Hypothalamus (tissue), 51 donors: ENCODE measurements at places on chromosomes 2 and 18.

DNA sequence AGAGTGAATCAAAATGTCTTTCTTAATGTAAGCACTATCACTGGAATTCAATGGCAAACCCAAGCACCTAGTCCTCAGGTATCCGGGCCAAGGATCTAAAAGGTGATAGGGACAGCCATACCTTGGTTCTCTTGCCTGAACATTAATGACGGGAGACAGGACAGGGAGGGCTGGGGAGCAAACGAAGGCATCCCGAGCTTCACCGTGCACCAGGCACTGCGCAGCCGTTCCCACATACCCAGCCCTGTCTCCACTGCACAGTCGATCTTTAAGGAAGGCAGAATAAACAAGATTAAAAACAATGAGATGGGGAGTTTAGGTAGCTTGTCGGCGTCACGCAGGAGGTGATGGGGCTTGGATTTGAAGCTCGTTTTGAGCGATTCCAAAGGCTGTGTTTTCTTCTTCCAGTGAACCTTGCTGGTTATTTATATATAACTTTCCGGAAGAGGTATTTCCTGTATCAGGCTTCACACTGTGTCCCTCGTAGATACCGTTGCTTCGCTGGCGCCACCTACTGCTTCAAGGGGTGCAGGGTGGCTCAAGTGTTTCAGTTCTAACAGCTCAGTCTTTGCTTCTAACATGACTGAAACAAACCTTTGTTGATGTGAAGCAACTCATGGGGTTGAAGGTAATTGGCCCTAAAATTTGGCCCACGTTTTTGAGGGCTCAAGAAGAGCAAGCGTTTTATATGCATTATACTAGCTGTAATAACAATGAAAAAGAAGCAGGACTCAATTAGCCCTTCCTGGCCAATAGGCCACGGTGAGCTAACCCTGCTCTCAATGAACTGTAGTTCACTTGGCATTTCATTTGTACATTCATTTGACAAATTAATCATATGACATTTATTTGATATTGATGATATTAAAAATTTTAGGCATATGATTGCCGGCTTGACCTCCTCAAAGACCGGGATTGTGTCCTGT lies 77.4 kb downstream of the DCDC2C start:
- no peak for DNase-seq

DNA sequence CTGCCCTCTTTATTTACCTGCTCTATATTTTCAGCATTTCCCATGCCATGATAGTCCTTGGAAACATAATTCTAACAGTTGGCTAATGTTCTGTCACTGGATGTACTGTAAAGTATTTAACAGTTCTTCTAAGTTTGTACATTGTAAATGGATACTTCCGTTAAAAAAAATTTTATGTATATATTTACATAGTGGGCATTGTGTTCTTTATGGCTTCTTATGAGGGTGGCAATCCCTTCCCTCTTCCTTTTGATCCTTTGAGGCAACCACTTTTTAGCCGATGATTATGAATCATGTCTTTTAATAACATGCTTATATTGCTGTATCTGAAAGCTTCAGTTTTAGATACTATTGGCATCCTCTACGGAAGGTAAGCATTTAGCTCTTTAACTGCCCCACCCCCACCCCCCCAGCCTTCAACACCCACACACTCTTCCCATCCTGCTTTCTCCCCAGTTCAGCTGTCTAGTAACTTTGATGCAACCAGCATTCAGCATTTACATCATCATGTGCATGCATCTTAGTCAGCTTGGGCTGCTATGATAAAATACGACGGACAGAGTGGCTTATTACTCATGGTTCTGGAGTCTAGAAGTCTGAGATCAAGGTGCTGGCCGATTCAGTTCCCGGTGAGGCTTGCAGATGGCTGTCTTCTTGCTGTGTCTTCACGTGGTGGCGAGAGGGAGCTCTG lies 21.0 kb upstream of the EDAR start:
- no peak for DNase-seq

- no peak for DNase-seq
These were observed 375.8 kb downstream of the INSIG2 start for GRCh38 chr2:118464046-118464445.

GRCh38 chr18:10726198-10727068 lies 200.6 kb downstream of the NAPG start:
- no peak for DNase-seq

GRCh38 chr18:58580623-58581022 lies 48.3 kb downstream of the ALPK2 start:
- no peak for DNase-seq

DNA sequence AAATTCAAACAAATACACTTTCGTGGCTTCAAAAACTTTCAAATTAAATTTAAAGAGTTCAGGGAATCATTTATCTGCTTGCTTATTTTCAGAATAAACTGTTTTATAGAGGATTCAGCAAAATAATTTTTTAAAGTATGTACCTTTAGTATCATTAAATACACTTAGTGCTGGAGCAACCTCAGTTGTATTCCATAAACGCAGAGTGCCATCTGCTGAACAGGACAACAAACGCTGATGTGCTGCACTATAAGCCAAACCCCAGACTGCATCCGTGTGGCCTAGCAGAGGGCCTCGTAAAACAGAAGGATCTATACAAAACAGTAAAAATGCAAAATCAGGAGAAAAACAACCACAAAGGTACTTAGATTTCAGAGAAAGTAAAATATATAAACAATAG lies 108.6 kb downstream of the STRN start:
- DNase-seq, result no peak

DNA sequence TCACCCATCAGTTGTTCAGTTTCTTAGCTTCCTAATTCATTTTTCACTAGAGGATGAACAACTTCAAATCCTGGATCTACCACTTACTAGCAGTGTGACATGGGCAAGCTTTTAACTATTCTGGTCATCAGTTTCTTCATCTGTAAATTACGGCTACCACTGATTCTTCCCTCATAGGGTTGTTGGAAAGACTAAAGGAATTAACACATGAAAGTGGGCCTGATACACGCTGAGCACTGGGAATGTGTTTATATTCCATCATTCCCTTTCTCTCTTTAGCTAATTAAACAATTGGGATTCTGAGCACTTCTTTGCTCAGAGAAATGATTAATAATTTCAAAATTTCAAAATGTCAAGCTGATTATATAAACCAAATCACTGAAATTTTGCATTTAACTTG lies 862.3 kb upstream of the GCFC2 start:
- DNase-seq, result no peak

GRCh38 chr18:70287731-70288130 lies 1.1 kb upstream of the SOCS6 start:
- no peak for DNase-seq

- DNase-seq, result no peak
These were observed 4.0 kb upstream of the BIN1 start for GRCh38 chr2:127110985-127111384.

GRCh38 chr2:181152701-181153100 lies 172.3 kb downstream of the UBE2E3 start:
- no peak for DNase-seq

- DNase-seq, result no peak
These were observed 72.2 kb downstream of the XRCC5 start for GRCh38 chr2:216181351-216181750.

DNA sequence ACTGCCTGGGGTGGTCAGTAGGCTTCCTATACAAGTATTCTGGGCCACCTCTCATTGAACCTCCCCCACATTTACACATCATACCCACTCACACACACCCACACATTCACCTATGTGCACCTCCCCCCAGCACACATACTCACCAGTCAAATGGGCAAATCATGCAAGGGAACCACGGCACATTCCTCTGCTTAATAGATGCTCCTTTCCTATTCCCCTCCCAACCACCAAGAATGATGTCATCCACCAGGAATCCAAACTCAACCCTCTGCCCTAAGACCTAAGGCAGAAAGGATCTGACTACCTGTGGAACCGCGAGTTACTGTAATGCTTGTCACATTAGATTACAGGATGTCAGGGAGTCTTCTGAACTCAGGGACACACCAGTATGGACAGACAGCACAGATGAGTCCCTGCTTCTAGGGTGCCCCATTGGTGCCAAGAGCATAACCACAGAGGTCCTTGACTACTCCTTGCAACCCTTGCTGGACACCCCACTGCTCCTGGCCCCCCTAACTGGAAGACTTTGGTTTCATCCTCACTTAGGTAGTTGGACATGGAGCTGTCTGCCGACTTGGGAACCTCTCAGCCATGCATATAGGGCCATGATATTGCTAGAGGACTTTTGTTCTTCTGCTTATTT lies 21.5 kb upstream of the CAB39 start:
- DNase-seq, result no peak

DNA sequence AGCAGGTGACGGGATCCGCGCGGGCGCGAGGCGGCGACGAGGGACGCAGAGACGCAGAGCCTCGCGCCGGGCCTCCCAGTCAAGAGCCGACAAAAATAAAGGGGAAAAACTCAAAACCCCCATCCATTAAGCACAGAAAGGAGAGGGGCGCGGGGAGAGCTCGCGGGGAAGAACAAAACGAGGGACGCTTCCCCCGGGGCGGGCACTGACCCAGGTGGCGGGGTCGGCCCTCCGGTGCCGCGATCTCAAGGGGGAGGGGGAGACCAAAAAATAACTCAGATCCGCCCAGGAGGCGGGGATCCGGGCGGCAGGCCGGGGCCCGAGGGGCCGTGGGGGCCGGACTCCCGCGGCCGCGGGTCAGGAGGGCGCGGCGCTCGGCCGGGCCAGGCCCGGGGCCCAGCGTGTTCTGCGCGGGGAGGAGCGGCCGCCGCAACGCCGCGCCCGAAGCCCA lies 597 bp downstream of the RNF103 start:
- peak; percentile 24 for DNase-seq

GRCh38 chr2:164496881-164497280 lies 124.4 kb downstream of the GRB14 start:
- DNase-seq, result no peak

GRCh38 chr2:77370511-77370910 lies 151.7 kb downstream of the LRRTM4 start:
- DNase-seq, result no peak

DNA sequence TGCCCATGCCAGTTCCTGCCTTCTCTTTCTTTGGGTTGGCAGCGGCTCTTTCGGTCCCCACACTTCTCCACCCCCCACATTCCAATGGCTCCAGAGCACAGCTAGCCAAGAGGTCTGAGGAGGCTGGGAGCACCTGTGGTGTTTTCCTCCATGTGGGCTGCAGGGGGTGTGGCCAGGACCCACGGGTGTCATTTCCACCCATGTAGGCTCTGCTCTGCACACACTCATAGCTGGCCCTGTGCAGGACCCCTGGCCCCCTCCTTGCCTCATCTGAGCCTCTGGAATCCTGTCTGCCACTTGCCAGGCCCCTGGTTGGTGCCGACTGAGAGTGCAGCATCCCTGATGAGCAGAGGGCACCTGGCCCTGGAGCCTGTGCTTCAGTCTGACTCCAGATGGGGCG lies 46.3 kb downstream of the DYSF start:
- DNase-seq, result no peak

DNA sequence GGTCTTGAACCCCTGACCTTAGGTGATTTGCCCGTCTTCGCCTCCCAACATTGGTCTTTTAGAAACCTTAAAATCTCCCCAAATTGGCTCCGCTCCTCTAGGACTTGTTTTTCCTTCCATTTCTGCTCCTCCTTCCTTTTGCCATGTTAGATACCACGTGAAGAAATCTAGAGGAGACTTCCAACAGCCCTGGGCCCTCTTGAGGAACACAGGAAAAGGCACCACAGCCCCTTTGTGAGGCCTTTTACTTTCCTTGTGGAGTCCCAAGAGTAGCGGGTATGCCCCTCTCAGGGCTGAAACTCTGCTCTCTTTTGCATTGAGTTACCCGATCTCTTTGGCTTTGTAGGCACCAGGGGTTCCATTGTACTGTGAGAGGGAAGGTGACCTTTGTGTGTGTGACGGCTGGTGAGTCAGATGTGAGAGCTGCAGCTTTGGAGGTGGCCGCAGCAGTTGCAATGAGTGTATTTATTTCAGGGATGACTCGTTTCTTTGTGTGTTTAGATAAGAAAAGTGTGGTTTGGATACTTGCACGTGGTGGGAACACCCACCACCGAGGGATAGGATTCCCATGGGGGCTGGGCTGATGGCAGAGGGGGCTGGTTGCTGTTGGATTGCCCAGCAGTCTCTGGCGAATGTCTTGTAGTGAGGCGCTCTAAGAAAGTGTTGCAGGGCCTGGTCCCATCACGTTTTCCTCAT lies 218.4 kb upstream of the HS6ST1 start:
- no peak for DNase-seq

GRCh38 chr2:66331176-66331575 lies 103.7 kb upstream of the MEIS1 start:
- no peak for DNase-seq

DNA sequence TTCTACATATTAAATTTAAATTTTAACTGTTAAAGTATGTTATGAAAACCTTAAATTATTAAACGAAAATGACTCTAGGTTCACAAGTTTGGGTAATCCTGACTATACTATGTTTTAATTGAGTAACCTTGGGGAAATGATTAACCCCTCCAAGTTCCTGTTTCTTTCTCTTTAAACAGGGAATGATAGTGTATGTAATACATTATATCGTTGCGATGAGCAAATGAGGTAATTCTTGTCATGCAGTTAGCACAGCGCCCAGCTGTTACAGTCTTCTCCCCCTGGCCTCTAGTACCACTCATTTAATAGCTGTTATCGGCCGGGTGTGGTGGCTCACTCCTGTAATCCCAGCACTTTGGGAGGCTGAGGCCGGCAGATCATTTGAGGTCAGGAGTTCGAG lies 80.4 kb downstream of the MTA3 start:
- DNase-seq, result no peak

DNA sequence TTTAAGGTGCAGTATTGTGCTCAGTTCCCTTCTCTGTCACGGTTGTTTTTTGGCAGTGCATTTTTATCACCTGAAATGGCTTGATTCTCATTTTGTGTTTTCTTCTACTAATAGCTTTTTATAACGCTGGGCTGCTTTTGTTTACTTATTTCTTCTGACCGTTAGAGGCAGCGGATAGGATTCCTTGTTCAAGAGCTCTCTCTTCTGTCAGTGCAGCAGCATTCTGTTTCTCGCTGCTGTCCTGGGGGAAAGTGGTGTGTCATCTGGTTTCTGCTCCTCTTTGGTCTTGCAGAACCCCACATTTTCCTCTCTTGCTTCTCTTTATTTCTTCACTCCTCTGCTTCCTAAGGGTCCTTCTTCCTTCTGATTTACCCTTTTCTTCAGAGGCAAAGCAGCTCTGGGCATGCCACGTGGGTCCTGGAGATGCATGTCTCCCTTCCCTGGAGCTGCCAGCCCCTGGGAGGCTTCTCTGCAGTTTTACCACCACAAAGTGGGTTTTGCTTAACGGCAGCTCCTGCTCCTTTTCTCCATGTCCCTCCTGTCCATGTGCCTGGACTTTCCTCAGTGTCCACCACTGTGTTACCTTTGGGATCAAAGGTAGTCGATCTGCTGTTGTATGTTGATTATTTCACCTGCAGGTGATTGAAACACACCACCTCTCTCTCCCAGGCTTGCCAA lies 47.3 kb upstream of the SNTG2 start:
- no peak for DNase-seq

DNA sequence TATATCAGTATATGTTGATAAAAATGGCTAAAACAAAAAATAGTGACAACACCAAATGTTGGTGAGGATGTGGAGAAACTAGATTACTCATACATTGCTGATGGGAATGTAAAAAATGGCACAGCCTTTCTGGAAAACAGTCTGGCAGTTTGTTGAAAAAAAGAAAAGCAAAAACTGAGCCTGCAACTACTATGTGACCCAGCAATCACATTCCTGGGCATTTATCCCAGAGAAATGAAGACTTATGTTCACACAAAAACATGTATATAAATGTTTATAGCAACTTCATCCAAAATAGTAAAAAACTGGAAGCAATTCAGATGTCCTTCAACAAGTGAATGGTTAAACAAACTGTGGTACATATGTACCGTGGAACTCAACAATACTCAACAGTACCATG lies 7.5 kb upstream of the KDSR start:
- DNase-seq, result no peak
